ENCODE measurements at places on chromosomes 11 and 22. TPM values are rescaled to one million over a fixed set of nuclear protein-coding genes. Genes with fewer than 3 reads are reported as not detected.

RBFOX2 gene
- total RNA-seq = 28.7 TPM

ADAMTS8 gene
- total RNA-seq = 0.26 TPM

TSSK2 gene
- not detected for total RNA-seq

SUN2 gene
- total RNA-seq = 33.2 TPM

ISX gene
- total RNA-seq = not detected

MAJIN gene
- not detected for total RNA-seq

KCTD14 gene
- total RNA-seq = 2.0 TPM

PLEKHA7 gene
- 46.9 TPM for total RNA-seq

ARHGAP1 gene
- 54.6 TPM for total RNA-seq

POGLUT3 gene
- 10.8 TPM for total RNA-seq

OR51B2 gene
- total RNA-seq = not detected

ARAP1 gene
- 25.7 TPM for total RNA-seq

GGT1 gene
- total RNA-seq = 110 TPM

C1QTNF5 gene
- total RNA-seq = not detected

TMEM218 gene
- 22.4 TPM for total RNA-seq

HOATZ gene
- total RNA-seq = not detected

TNRC6B gene
- 5.8 TPM for total RNA-seq

OTOG gene
- not detected for total RNA-seq

ROBO3 gene
- total RNA-seq = 2.7 TPM

SLC5A4 gene
- not detected for total RNA-seq

THRSP gene
- not detected for total RNA-seq

LRRC56 gene
- 0.54 TPM for total RNA-seq

MIAT gene
- total RNA-seq = 0.25 TPM

EFCAB6 gene
- total RNA-seq = 0.45 TPM

ASPHD2 gene
- total RNA-seq = 1.1 TPM

UQCR10 gene
- 123 TPM for total RNA-seq

CEP126 gene
- total RNA-seq = 3.3 TPM

TMEM132A gene
- total RNA-seq = 135 TPM

SYT12 gene
- total RNA-seq = 20.9 TPM

ARHGAP20 gene
- not detected for total RNA-seq

TOLLIP gene
- 34.2 TPM for total RNA-seq

RFPL1 gene
- not detected for total RNA-seq

GALNT18 gene
- 27.3 TPM for total RNA-seq

C11orf21 gene
- total RNA-seq = not detected

OR10A2 gene
- total RNA-seq = not detected

ACRV1 gene
- total RNA-seq = not detected

OR6T1 gene
- not detected for total RNA-seq

C11orf86 gene
- total RNA-seq = 97.2 TPM

MFNG gene
- total RNA-seq = 2.5 TPM

HTR3B gene
- not detected for total RNA-seq

SPON1 gene
- not detected for total RNA-seq

CCDC116 gene
- 0.09 TPM for total RNA-seq

LRRC32 gene
- 0.07 TPM for total RNA-seq

RHOD gene
- total RNA-seq = 49.4 TPM

MAPK11 gene
- 6.5 TPM for total RNA-seq

CRYBB3 gene
- not detected for total RNA-seq

HMOX1 gene
- 416 TPM for total RNA-seq

COA4 gene
- 150 TPM for total RNA-seq

PGA5 gene
- not detected for total RNA-seq

DNAJB13 gene
- total RNA-seq = 0.45 TPM

APOL5 gene
- total RNA-seq = not detected

VPS51 gene
- 53.6 TPM for total RNA-seq

All from A549 treated with GW870086 at 1 μM for 4 hours (cell line).